Vagina (tissue), 2 donors: ENCODE measurements at places on chromosomes 4 and X.
A peak's percentile ranks its signal among the peaks of the same experiment; 100 is the strongest.

DNA sequence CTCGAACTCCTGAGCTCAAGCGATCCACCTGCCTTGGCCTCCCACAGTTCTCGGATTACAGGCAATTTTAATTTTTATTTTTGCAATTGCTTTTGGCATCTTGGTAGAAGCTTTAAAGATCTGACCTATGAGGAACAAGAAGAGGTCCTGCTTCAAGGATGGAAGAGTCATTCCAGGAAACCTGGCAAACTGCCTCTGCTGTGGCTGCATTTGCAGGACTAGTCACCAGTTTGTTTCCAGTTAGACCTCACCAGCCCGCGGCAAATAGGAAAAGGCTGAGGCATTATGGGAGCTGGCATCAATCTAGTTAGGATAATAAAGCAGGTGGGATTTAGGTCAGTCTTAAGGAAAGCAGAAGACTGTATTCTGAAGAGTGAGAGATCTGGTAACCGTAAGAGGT is 51.9 kb upstream of the LAS1L start:
- no peak for DNase-seq

GRCh38 chr4:47668810-47669408 is 169.0 kb downstream of the CORIN start:
- no peak for DNase-seq

- DNase-seq, result no peak
These were observed 56.7 kb downstream of the RAPGEF2 start for GRCh38 chr4:159159611-159160010.

GRCh38 chr4:73257651-73258435 is 755 bp downstream of the ANKRD17 start:
- DNase-seq, result no peak

DNA sequence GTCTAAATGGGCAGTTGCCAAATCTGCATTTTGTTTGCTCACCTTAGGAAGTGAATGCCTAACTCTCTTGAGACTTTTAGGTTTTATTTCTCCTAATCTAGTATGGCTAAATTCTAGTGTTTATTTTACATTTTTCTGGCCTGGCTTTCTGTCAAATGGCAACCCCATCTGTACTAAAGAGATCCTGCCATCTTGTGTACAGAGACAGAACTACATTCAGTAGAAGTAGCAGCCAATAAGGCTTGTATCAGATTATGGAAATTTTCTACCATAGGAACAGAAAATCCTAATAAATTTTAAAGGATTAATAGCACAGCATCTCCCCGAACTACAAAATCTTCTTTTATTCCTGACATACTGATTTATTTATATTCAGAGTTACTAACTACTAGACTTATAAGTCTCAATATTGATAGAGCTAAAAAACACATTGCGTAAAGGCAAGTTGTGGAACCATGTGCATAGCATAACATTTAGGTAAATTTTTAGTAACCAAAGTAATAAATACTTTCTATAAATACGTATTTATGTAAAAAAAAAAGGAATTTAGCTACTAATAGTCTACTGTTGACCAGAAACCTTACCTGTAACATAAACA is 45.5 kb downstream of the TMEM144 start:
- DNase-seq, result no peak

GRCh38 chr4:8336412-8337075 is 67.0 kb downstream of the HTRA3 start:
- DNase-seq, result peak; percentile 22

DNA sequence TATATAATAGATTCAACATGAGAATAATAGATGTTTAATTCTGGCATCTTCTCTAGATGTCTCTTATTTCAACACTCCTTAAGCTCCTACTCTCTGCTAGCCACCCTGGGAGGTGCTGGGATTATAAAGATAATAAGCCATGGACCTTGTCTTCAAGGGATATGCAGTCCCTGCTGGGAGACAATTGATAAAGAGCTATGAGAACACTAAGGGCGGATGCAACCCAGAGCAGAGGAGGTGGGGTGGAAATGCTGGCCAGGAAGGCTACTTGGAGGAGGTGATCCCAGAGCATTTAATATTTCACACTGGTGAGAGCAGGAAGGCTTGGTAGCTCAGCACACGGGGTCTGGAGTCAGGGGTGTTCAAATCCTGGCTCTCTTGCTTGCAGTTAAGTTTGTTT is 18.3 kb upstream of the PGRMC2 start:
- DNase-seq, result no peak
